ENCODE measurements at places on chromosomes 5 and 9.

DNA sequence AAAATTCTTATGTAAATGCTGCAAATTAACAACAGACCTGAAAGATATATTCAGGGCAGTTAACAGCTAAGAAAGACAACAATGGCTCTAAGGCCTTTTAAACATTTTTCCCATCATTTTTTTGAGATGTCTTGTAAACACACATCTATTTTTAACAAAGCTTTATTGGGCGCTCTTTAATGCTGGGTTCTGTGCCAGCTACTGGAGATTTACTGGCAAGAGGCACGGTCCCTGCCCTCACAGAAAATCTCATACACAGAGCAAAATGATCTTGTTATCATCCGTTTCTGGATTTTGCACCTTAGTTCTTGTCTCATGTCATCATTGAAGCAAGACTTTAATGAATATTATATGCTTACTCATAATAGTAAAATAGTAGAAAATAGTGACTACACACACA, 1022.3 kb upstream of the WWC1 start:
- DNase-seq, result no peak

GRCh38 chr5:157280927-157281326, 15.0 kb downstream of the CYFIP2 start:
- no peak for DNase-seq

DNA sequence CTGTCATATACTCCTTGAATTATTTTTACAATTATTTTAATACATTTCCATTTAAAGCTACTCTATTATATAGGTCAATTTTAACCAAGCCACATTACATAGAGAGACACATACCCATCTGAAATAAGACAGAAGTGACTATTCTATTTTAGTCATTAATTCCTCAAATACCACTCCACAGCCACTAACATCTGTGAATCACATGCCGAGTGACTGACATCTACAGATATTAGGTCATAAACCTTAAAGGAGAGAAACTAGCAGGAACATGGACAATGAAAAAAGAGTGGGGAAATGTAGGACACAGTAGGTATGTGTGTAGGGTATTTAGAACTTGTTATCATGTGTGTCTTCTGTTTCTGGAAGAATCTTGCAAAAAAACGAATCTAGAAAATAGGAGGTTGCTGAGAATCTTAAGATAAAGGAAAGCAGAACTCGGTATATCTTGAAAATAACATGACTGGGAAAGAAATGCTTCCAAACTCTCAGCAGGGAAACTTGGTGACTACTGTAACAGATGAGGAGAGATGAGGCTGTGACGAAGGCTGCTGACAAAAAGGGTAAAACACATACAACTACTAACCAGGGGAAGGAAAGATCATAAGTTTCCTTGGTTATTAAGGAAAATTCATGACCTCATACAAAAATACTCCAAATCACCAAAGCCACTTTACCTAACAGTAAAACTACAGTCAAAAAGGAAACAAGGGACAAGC, 84.6 kb downstream of the PLPP1 start:
- no peak for DNase-seq

GRCh38 chr5:115847290-115847689, 5.6 kb downstream of the AP3S1 start:
- DNase-seq, result no peak

DNA sequence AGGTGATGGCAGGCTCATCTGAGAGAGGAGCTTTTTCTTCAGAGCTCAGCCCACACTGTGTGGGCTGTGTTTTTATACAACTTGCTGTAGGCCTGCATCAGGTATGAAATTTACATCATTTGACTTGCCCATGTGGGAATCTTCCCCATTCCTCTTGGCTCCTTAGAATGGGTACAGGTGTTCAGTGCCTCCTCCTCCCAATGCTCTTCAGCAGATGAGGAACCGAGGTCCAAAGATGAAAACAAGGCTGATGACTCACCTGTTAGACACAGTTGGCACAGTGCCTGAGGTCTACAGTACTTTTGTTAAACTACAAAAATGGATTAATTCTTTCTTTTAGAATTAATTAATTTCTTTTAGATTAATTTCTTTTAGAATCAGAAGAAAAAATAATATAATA, 20.8 kb downstream of the PAPPA start:
- DNase-seq, result no peak

GRCh38 chr9:122029898-122030297, 63.2 kb downstream of the TTLL11 start:
- DNase-seq, result no peak

DNA sequence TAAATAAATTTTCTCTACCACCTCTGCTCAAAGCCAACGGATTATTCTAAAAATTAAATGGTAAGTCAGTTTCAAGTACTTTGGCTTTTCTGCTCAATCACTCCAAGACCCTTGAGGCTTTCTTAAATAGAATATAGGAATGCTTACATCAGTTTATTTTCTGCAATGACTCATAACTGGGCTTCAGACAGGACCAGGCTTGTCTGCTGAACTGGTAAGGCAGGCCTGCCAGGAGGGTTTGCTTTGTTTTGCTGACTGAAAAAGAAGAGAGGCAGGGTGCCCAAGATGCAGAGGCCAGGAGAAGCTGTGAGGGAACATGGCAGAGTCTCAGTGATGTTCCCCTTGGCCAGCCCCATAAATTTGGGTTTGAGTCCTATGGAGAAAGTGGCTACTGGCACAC, 60.3 kb upstream of the EPB41L4A start:
- DNase-seq, result no peak

- no peak for DNase-seq
Measured at GRCh38 chr5:156407251-156407650, 80.3 kb downstream of the SGCD start.

GRCh38 chr5:83071286-83072051, 5.7 kb downstream of the TMEM167A start:
- no peak for DNase-seq

GRCh38 chr5:172356047-172356446, 72.5 kb upstream of the UBTD2 start:
- DNase-seq, result no peak

Measured in activated naive CD4-positive, alpha-beta T cell (primary cell).